ENCODE measurements at places on chromosomes 1 and 21. TPM values are rescaled to one million over a fixed set of nuclear protein-coding genes. Genes with fewer than 3 reads are reported as not detected.

- no peak overlapping the region for H3K27ac ChIP-seq
- H3K4me3 ChIP-seq = no peak overlapping the region
- no peaks in the 10 kb centered on the region for H3K36me3 ChIP-seq
- no peak for DNase-seq
- no peaks in the 10 kb centered on the region for H3K4me1 ChIP-seq
Observed at GRCh38 chr21:36567216-36567885, 87.4 kb upstream of the CLDN14 start.

DNA sequence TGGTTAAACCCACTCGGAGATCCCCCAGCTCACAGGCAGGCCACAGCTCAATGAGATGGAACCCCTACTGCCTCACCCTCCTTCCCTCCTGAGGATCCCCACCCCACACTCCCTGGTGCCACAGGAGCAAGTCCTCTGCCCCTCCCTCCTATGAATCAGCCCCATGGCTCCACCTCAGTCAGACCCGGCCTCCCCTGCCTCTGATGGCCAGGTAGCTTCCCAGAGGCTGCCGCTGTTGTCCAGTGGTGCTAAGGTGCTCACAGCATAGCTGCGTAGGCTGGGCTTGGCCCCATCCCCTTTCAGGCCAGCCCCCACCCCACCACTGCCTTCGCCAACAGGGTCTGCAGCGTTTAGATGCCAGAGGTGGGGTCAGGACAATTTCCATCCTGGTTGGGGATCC lies 98.5 kb upstream of the IGSF21 start:
- no peaks in the 10 kb centered on the region for H3K36me3 ChIP-seq
- no peak for DNase-seq
- H3K4me3 ChIP-seq = no peak overlapping the region
- H3K4me1 ChIP-seq = no peaks in the 10 kb centered on the region

DNA sequence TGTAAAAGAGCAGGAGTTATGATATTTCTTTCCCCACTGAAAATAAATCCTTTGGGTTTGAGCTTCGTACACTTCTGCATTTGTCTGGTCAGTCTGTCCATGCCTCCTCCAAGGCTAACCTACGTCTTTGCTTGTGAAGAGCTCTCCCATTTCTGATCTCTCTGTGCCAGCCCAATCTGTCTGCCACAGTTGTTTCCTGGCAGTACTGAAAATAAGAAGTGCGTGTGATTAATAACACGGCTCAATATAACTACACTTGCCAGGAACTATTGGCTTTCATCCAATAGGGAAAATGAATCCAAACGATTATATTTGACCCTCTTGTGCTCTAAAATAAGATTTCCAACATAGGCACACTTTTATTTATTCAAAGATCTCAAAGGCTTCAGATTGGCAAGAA lies 19.2 kb upstream of the COL24A1 start:
- H3K27me3 ChIP-seq = no peaks in the 10 kb centered on the region
- no peaks in the 10 kb centered on the region for H3K36me3 ChIP-seq
- no peak overlapping the region for H3K4me3 ChIP-seq
- H3K27ac ChIP-seq = no peak overlapping the region

DNA sequence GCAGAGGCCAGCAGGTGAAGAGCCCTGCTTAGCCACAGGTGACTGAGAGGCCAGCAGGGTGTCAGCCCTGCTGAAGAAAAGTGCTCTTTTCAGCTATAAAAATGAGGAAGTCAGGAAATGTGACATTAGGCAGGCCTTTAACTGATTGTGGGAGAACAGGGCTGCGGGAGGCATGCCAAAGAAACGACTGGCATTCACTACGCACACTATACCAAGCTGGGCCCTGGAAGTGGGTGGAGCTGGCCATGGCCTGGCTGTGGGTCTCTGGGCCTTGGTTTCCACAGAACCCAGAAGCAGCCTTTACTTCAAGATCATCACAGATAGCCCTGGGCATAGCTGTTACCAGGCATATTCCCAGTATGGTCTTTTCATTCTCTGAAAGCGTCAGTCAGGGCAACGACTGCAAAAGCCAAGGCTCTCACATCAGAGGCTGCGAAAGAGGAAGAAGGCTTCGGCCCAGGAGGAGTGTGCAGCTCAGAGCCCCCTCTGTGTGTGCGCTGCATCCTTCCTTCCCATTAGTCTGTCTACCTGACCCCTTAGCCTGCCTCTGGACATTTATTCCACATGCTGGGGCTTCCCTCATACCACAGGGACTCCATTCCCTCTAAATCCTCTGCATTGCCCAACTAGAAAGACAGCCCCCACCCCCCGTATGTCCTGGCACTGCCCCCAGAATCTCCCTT lies 14.3 kb downstream of the SLC2A1 start:
- peaks cover 57% of the 10 kb centered on the region for H3K36me3 ChIP-seq
- no peaks in the 10 kb centered on the region for H3K27me3 ChIP-seq
- H3K27ac ChIP-seq = peak overlapping the region; percentile 88
- peak overlapping the region; percentile 68 for H3K4me3 ChIP-seq

DNA sequence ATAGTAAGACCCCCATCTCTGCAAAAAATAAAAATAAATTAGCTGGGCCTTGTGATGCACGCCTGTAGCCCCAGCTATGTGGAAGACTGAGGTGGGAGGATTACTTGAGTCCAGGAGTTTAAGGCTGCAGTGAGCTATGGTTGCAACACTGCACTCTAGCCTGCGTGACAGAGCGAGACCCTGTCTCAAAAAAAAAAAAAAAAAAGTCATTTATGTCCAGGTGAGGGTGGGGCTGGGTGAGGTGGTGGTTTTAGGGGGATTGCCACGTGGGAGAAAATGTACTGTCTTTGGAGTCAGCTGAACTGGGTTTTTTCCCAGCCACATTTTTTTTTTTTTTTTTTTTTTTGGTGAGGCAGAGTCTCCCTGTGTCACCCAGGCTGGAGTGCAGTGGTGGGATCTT lies 6.7 kb downstream of the PIK3CD start:
- H3K4me1 ChIP-seq = peaks cover 72% of the 10 kb centered on the region
- H3K36me3 ChIP-seq = peaks cover 57% of the 10 kb centered on the region
- H3K27ac ChIP-seq = peak overlapping the region; percentile 97
- peak overlapping the region; percentile 98 for H3K4me3 ChIP-seq
- H3K27me3 ChIP-seq = no peaks in the 10 kb centered on the region
- DNase-seq = no peak

- no peaks in the 10 kb centered on the region for H3K4me1 ChIP-seq
- H3K36me3 ChIP-seq = no peaks in the 10 kb centered on the region
- no peak overlapping the region for H3K4me3 ChIP-seq
Observed at GRCh38 chr1:194658090-194658439, 1471.7 kb upstream of the B3GALT2 start.

DNA sequence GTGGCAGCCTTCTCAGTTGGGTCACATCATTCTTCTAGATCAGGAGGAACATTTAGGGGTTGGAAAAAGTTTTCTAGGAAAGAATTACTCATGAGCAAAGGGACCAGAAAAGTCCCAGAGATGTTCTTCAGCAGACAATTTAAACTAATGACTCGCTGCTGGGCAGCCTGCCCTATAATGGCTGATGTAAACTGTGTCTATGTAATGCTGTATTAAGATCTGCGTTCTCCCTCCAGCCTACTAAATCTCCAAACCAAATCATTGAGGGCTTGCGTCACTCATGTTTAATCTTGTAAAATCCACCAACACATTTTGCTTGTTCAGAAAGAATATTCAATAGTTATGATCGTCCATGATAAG lies 92.1 kb downstream of the LRRC8C start:
- peaks cover 77% of the 10 kb centered on the region for H3K4me1 ChIP-seq
- no peak for DNase-seq
- peak overlapping the region; percentile 100 for H3K27ac ChIP-seq

DNA sequence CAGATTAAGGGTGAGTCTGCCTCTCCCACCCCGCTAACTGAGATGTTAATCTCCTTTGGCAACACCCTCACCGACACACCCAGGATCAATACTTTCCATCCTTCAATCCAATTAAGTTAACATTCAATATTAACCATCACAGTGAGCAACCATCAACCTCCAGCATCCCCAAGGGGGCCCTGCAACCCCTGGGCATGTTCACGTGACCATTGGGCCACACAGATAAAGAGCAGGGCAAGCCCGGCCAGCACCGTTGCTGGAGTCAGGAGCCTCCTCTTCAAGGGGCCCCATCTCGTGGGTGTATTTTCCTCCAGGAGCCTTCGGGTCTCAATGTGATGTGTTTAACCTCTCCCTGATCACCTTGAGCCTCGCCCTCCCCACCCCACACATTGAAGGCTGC lies 8.0 kb upstream of the GPR157 start:
- peaks cover 18% of the 10 kb centered on the region for H3K27me3 ChIP-seq
- no peaks in the 10 kb centered on the region for H3K36me3 ChIP-seq
- H3K4me1 ChIP-seq = peaks cover 5% of the 10 kb centered on the region
- DNase-seq = no peak
- H3K27ac ChIP-seq = no peak overlapping the region

DNA sequence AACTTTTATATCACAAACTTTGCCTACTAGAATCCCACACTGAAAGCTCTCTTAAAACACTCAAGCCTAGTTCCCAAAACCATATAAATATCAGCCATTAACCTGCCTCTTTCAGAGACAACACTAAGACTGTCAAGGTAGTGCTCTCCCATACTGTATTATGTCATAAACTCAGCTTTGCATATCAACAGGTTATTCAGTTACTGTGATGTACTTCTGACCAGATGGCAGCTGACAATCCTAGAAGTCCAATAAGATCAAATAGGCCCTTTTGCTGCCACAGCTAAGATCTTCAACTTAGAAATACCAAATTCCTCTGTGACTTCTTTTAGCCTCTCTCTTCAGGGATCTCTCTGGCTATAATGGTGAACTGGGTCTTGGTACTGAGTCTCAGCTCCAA lies 97.2 kb downstream of the SPATA6 start:
- H3K36me3 ChIP-seq = no peaks in the 10 kb centered on the region
- H3K4me3 ChIP-seq = no peak overlapping the region
- H3K4me1 ChIP-seq = no peaks in the 10 kb centered on the region
- no peak for DNase-seq
- no peaks in the 10 kb centered on the region for H3K27me3 ChIP-seq
- no peak overlapping the region for H3K27ac ChIP-seq

- H3K27ac ChIP-seq = no peak overlapping the region
- DNase-seq = no peak
- H3K36me3 ChIP-seq = no peaks in the 10 kb centered on the region
- H3K27me3 ChIP-seq = no peaks in the 10 kb centered on the region
- H3K4me3 ChIP-seq = no peak overlapping the region
- no peaks in the 10 kb centered on the region for H3K4me1 ChIP-seq
Observed at GRCh38 chr1:83086346-83086745, 912.6 kb downstream of the TTLL7 start.

DNA sequence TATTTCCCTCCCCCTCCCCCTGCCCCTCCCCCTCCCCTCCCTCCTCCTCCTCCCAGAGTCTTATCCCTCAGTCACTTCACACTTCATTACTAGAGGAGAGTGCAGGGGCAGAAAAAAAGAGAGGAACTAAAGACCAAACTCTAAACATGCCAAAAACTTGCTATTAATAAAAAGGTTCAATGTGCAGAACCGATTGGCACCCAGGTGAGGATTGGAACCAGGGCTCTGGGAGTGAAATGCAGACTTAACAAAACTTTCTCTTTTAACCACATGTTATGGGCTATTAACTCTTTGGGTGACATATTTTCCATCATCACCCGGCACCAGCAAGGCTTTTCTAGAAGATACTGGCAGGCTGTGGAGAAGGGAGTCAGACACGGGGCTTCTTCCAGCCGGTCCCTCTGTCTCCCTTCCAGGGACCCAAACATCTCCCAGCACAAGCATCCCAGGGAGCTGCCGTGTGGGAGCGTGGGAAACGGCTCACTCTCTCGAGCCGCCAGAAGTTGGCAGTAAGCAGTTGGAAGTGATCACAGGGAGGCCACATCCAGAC lies 13.6 kb downstream of the NID1 start:
- H3K27ac ChIP-seq = no peak overlapping the region
- no peaks in the 10 kb centered on the region for H3K36me3 ChIP-seq
- no peak for DNase-seq
- H3K4me1 ChIP-seq = no peaks in the 10 kb centered on the region
- H3K27me3 ChIP-seq = peaks cover 26% of the 10 kb centered on the region
- no peak overlapping the region for H3K4me3 ChIP-seq

GRCh38 chr21:25375675-25376074 lies 231.6 kb downstream of the MRPL39 start:
- no peak overlapping the region for H3K27ac ChIP-seq
- H3K36me3 ChIP-seq = no peaks in the 10 kb centered on the region
- DNase-seq = no peak
- H3K27me3 ChIP-seq = peaks cover 10% of the 10 kb centered on the region
- peaks cover 8% of the 10 kb centered on the region for H3K4me1 ChIP-seq
- no peak overlapping the region for H3K4me3 ChIP-seq

DNA sequence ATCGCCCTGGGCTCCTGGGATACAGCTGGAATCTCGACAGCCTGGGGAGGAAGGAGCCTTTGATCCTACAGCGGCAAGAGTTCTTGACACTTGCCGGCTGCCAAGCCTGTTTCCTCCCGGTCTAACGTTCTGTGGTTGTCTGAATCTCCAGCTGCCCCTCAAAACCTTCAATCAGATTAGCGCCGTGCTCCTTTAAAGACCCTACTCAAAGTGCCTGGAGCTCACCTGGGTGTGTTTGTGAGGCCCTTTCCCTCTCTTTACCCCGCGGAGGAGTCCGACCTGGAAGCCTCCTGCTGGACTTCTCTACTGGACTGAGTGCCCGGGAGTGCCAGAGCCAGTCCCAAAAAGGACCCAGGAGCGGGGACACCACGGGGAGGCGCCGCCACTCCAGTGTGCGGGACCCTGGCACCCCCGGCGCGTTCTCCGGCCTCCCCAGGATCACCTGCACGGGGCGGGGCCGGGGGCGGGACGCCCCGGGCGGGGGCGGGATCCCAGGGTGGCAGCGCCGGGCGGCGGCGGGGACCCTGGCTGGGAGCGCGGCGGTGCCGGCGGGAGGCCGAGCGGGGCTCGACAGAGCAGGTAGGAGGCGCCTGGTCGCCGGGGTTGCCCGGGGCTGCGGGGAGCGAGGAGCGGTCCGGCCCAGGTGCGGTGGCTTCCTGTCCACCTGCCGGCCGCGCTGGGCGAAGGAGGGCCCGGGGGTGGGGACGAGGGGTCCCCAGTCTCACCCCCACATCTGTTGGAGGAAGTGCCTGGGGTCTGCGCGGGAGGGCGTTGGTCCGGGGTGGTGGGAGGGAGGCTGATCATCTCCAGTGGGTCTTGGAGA lies at the start of gene NCMAP:
NCMAP (plus strand) TSS at position 497 of the 823 bp plus-strand sequence. CDS start 39,344 bp downstream, outside the sequence.
- peak; percentile 65 for DNase-seq
- H3K27me3 ChIP-seq = peaks cover 52% of the 10 kb centered on the region

Gene MRTO4
- total RNA-seq = 135 TPM

Gene SFN
- 0.47 TPM for total RNA-seq

Gene ZMPSTE24
- 50.4 TPM for total RNA-seq

Gene SPRR4
- not detected for total RNA-seq

Gene ANGPTL7
- total RNA-seq = not detected

Gene PCNT
- 61.2 TPM for total RNA-seq

Gene BEND5
- 11.5 TPM for total RNA-seq

Gene HSF2BP
- total RNA-seq = 1.3 TPM

Gene NPHP4
- 20.0 TPM for total RNA-seq

Gene LCE3E
- total RNA-seq = not detected
